Esophagus squamous epithelium (tissue), 5 donors: ENCODE measurements at places on chromosomes 2 and 18.

- DNase-seq = no peak
These were observed 678.4 kb downstream of the DCDC2C start for GRCh38 chr2:4381773-4382172.

DNA sequence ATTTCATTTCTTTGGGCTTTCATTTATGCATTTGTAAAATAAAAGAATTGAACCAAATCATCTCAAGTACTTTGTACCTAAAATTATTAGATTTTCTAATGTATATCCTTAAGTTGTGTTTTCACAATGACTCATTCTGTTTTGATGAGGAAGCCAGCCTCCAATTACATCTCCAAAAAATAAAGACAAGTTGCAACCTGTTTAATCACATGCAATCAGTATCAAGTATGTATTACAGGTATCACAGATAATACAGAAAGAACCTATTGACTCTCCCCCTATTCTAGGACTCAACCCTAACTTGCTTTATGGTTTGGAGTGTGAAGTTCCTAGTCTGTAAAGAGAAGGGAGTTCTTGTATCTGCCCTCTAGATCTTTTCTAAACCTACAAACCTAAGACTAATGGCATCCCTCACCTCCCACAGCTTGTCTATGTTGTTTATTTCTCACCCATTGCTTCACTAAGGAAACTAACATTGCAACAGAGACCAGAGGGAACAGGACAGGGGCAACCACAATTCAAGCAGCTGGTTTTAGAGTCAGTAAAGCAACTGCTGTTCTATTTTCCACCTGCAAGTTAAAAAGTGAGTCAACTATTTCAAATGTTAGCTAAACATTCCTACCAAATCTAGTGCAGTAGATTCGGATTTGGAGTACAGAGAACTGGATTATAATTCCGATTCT, 141.1 kb upstream of the ETAA1 start:
- DNase-seq = no peak

DNA sequence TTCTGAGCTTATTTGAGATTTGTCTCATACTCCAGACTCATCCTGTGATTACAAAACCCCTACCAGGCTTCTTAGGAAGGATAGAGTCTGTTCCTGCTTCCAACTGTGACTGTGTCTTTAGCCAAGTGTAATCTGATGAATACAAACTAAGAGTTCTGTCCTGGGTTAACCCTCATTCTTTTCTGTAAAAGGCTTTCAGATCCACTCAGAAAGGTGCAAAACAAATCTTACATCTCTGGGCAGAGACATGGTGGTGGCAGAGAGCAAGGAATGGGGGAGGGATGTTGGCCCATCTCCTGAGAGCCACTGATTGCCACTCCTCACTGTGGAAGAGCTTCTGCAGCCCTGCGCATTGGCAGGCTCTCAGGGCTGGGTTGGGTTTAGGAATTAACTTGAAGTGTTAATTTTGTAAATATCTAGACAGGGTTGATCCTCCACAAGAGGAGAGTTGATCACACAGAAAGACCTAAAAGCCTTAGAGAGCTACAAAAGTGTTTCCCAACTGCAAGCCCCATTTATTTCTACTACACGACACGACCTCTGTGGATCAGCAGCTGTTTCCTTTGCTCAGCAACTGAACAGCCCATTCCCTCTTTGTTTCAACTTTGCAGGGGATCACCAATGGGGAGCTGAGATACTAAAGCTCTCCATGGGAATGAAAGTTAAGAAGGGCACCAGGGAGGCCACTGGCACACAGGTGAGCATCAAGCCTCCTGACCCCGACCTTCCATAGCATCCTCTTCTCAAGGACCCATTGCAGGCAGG, 23.7 kb upstream of the SPTBN1 start:
- no peak for DNase-seq

- DNase-seq = no peak
These were observed 54.1 kb upstream of the EPB41L5 start for GRCh38 chr2:119958670-119959268.

DNA sequence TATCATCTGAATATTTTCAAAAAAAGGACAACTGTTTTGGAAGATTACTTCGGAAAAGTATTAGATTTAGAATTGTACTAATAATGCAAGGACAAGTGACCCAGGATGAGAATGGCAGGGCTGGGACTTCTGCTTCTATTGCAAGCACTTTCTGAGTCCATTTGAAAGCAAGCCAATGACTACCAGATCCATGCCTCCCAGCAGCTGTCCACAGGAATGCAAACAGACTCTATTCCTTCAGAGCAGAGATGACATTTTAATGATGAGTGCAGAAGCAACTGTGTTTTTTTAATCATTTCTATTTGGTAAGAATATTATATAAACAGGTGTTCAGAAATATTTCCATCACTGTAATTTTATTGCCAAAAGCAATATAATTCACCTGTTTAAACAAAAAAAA, 456.7 kb downstream of the SOX11 start:
- DNase-seq = no peak
